ENCODE measurements at places on chromosomes 3 and 15.

- no peak for DNase-seq
Measured at GRCh38 chr15:73573572-73573971, 59.6 kb downstream of the NPTN start.

DNA sequence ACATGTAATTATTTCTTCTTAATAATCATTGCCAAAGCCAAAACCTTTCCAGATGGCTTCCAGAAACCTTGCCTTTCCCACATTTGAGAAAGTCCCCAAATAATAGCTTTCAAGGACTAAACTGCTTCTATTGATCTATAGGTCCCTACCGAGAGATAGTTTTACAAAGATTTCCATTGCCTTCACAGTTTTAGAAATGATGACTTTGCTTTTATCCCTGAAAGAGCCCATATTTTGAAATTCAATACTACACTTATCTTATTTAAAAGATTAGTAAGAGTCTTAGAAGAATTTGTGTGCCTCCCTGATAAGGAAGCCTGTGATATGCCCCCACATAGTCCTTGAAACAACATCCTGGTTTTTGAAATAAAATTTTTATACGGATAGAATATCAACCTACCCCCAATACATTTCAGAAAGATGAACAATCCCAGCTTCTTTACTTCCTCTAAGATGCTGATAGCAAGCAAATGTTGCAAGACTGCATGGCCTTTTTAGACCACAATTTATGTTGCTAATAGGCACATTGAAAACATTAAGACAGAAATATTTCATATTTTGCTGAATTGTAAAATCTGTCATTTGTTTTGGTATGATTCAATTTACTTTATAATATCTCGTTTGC lies 146.3 kb downstream of the TMCO5A start:
- DNase-seq, result no peak

DNA sequence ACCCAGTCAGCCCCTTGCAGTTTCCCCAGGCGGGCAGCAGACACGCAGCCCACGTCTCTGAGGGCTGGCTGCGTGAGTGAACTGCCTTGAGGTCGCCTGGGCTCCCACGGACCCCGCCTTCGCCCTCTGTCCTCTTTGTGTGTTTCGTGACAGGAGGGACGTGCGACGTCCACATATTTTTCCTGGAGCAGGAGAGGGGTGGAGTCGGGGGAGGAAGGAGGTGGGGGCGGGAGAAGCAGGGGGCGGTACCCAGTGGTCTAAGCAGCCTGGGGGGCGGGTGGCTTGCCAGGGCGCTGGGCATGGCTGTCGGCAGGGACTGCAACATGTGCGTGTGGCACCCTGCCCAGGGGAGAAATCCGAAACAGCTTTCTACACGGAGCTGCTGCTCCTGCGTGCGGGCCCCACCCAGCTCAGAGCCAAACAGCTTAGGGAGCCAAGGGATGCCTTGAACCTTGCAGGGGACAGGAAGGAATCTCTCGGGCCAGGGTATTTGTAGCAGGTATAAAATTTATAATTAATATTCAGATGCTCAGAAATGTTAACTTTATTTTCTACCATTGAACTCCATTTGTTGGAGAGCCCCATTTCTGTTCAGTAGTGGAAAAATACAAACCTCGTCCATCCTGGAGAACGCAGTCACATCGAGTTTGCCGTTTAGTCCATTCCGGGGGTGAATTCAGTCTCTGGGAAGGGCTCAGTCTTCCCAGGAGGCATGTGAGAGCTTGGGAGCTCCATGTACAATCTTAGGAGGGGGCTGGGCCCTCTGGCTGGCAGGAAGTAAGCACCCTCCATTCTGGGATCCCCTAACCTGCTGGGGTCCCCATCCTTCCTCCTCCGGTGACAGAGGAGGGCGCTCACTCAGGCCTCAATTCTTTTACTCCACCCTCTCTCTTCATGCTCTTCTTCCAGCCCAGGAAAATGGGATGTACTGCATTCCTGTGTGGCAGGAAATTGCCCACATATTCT lies 79.1 kb upstream of the MEF2A start:
- DNase-seq, result no peak

- DNase-seq, result no peak
Measured at GRCh38 chr3:94307588-94307987, 244.7 kb downstream of the NSUN3 start.

DNA sequence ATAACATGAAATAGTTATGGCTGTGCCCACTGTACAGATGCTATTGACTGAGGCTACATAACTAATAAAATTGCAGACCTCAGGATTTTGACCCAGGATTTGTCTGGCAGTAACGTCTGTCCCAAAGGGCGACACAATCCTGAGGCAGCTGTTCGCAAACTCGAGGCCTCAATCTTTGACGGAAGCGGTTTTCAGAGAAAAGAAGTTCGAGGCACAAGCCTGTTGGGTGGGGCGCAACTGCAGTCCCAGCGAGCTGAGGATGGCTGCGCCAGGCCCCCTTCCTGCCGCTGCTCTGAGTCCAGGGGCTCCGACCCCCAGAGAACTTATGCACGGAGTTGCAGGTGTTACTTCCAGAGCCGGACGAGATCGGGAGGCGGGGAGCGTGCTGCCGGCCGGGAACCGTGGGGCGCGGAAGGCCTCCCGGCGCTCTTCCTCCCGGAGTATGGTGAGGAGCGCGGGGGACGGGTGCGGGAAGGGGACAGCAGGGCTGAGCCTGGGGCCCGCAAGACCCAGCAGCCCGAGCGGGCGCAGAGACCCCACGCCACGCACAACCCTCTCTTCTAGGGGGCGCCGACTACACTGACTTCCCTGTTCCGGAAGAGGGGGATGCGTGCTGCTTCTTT lies at the start of gene PARP15:
PARP15 (plus strand) TSS at position 242 of the 623 bp plus-strand sequence; CDS start at position 260, 18 bp downstream.
- peak; percentile 25 for DNase-seq

GRCh38 chr3:107425033-107425432 lies 47.8 kb downstream of the CCDC54 start:
- no peak for DNase-seq

DNA sequence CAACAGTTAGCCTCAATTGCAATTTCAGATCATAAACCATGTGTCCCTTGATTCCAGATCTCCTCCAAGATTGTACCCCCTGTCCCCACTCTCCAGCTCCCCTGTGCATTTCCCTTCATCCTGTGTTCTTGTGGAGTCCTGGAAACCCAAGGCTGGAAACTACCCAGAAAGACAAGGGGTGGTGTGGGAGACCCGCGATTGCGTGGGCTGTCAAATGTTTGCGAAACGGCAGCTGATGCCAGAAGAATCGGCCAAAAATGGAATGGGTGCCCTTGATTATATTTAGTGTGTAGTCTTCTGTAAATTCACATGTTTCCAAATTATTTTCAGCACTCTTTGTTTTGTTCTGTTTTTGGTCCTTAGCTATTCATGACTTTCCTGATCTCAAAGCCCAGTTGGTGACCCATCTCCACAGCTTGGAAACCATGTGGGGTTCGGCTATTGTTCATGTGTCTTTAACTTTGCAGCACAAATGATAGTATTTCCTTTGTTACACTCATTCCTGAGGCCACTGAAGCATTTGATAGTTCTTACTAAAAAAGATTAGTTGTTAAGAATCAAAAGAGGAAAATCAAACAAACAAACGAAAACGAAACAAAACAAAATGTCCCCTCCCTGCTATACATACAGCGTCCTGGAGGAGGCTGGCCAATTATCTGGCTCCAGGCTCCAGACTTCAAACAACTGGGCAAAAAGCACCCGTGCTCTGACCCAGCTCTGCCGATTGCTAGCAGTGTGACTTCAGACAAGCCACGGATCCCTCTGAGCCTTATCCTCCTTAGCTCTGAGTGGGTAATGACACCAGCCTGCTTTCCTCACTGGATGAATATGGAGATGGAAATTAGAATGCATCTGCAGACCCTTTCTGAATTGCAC lies 120.9 kb downstream of the CACNA2D3 start:
- no peak for DNase-seq

DNA sequence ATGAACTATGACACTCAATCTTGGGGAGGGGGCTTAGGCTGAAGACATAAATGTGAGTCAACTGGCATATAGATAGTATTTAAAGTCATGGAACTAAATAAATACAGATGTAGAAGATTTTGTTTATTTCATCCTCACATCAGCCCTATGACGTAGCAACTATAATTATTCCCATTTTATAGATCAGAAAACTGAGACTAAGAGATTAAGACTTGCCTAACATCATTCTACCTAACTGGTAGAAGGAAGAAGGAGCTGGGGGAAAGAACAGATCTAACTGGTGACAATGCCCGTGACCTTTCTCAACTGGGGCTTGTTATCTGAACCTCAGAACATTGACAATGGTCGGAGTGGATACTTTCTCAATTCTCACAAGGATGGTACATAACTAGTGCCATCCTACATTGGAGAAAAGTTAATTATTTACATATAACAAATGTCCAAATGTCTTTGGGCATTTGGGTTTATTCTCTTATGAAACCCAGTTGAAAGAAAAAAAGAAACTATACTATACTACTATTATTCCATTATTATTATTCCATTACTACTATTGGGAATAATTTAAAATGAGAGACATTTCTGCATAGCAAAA lies 10.4 kb downstream of the HERC1 start:
- no peak for DNase-seq
